ENCODE measurements at places on chromosomes 2 and 18.

- DNase-seq, result no peak
These were observed 164.2 kb downstream of the THSD7B start for GRCh38 chr2:136929531-136929930.

DNA sequence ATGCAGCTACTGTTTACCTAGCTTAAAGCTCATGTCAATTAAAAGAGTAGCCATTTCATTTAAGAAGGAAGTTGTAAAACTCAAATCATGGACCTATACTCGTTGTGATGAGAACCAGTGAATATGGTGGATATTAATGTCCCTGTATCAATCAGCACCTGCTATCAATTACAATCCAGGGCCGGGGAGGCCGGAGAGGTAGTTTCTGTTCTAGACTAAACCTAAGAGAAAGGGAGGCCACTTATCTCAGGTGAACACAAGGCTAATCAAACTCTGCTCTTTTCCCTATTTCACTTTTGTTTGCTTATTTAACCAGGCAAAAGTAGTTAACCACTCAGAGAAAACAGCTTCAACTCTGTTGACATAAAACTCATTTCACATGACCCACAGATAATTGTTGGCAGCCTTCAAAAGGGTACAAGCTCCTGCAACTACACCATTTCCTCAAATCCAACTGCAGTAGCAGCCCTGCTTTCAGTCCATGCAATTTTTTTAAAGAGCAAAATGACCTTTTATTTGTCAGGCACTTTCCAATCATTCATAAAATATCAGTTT is 27.8 kb upstream of the SLC9A2 start:
- no peak for DNase-seq

- no peak for DNase-seq
These were observed 68.8 kb upstream of the CD28 start for GRCh38 chr2:203637471-203638167.

DNA sequence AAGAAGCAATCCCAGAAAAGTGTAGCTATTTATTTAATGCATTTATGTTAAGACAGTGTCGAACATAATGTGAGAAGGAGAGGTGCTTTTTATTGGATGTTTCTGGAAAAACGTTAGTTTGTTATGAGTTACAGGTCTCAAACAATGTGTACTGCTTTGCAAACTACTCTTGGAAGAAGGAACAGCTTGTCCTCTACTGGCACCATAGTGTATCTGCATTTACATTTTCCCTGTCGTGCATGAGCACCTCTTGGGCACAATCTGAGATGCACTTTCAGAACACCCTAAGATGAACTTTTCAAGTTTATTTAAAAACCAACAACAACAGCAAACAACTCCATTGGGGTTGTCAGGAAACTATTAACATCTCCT is 22.8 kb downstream of the CCNYL1 start:
- DNase-seq, result no peak

DNA sequence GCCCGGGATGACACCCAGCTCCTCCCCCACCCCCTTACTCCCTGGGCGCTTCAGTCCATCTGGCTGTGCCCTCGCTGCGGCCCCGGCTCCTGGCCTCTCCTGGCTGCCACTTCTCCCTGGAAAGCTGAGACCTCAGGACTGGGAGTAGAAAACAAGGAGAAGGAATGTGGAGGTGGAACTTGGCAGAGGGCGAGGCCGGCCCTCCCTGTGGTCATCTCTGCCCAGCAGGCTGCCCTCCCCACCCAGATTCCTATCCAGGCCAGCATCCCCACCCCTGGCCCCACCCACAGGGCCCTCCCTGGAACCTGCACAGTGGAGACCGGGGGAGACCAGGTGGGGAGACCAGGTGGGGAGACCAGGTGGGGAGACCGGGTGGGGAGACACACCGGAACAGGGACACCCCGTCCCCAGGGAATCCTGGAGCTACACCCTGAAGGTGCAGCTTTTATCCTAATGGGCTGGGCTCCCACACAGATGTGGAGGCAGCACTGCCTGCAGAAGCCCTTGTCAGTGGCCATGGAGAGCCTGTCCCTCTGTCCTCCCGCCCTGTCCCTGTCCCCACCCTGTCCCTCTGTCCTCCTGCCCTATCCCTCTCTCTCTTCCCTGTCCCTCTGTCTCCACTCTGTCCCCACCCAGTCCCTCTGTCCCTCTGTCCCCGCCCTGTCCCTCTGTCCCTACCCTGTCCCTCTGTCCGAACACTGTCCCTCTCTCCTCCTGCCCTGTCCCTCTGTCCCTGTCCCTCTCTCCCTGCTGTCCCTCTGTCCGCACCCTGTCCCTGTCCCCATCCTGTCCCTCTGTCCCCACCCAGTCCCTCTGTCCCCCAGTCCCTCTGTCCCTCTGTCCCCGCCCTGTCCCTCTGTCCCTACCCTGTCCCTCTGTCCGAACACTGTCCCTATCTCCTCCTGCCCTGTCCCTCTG is 157.1 kb downstream of the PXDN start:
- DNase-seq, result no peak

DNA sequence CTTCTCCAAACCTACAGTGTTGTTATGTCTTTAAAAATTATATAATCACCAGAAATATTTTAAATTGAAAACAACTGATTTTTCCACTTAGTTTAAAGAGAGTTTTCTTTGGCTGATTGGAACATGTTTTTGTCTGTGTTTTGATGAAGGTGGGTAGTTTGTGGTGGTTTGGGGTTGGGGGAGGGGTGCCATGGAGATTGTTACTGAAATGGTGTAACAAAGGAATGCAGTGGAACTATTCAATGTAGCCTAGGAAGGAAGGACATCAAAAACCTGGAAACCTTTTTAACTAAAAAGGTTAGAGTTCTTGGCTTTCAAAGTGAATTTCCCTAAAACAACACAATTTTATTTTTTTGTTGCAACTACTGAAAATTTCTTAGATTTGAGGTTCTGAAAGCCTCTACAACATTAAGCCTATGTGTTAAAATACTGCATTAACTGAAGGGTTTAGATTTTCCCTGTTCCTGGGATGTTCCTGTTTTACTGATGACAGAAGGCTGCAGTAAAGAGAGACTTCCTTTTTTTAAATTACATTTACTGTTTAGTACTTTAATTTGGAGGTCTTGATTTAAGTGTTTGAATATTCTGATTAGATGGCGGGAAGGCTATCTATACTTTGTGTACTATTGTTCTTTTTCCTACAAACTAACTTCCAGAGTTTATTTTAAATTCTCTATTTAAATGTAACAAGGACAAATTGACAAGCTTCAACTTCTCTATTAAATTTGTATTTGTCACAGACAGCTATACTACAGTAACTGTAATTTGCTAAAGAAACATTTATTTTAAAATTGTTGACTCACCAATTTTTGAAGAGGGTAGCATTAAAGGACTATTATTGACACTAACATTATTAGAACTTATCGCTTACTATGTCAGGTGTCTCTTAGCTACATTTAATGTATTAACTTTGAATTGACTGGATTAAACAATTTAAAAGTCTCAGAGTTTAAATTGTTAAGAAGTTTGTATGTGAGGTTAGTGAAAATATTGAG is 87.7 kb downstream of the LIMS1 start:
- no peak for DNase-seq

DNA sequence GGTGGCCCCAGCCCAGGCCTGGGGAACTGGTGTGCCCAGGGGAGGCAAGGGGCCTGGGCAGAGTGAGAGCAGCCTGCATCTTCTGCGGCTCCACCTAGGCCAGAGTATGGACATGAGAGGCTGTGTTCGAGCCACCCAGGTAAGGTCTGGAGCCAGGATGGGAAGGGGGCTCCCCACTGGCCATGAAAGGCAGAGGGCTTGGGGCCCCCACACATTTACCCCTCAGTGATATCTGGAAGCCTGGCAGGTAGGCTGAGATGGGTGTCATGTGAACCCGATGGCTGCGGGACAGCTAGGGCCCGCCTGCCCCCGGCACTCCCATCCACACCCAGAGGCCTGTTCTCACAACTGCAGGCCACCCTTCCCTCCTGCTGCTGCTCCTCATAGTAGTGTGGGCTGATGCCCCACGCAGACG is 13.2 kb downstream of the ADRA2B start:
- DNase-seq, result no peak

DNA sequence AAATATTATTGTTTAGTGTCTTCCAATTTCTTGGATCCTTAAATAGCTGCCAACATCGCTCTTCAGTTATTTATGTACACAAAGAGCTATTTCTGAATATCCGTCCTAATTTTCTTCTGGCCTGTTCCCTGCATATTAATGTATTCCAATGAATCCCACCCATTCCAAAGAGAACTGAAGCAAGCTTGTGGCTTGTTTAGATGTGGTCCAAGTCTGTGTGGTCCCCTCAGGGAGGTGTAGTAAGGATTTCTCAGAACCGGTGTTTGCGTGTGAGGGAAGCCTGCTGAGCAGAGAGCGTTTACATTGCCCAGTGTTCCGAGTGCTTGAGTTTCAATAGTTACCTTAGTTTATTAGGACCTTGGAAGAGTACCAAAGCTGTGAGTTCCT is 25.1 kb upstream of the IL1R1 start:
- DNase-seq, result no peak

GRCh38 chr18:52546686-52547346 is 206.8 kb downstream of the DCC start:
- DNase-seq, result no peak

DNA sequence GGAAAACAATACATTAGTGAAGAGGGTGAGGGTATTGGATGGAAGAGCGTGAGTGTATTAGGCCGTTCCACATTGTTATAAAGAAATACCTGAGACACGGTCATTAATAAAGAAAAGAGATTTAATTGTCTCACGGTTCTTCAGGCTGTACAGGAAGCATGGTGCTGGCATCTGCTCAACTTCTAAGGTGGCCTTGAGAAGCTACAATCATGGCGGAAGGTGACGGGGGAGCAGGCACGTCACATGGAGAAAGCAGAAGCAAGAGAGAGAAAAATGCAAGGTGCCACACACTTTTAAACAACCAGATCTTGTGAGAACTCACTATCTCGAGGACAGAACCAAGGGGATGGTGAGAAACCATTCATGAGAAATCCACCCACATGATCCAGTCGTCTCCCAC is 18.2 kb downstream of the HPCAL1 start:
- no peak for DNase-seq

- no peak for DNase-seq
These were observed 8.4 kb downstream of the ASB1 start for GRCh38 chr2:238434846-238435751.

DNA sequence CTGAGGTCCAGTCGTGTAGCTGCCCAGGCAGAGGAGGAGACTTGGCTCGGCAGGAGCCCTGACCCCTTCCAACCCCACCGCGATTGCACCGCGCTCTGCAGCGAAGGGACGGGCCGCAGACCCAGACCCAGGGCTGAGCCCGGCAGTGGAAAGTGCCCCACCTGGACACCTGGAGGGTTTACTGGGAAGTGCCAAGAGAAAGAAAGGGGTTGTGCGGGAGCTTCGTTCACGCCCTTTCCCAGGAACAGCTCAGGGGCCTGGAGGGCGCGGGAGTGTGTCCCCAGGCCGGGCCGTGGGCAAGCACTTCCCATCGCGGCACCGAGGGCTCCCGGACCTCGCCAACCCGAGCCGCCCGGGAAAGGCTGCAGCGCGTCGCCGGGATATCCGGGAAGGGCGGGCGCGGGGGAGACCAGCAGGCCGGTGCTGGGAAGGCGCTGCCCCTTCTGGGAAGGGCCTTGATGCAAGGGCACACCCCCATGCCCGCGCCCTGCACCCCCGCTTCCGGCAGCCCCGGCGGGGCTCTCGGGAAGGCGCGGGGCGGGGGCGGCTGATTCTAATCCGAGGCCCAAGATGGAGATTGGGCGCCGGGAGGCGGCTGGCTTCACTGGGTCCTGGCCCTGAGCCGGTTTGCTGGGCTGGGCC is 36.1 kb upstream of the MRPL33 start:
- DNase-seq, result peak; percentile 31

GRCh38 chr2:191150600-191151330 is at the start of gene STAT4:
TSS of gene STAT4 (minus strand) at chr2:191150994. CDS start at chr2:191148203, 2,791 bp downstream.
- peak; percentile 62 for DNase-seq

DNA sequence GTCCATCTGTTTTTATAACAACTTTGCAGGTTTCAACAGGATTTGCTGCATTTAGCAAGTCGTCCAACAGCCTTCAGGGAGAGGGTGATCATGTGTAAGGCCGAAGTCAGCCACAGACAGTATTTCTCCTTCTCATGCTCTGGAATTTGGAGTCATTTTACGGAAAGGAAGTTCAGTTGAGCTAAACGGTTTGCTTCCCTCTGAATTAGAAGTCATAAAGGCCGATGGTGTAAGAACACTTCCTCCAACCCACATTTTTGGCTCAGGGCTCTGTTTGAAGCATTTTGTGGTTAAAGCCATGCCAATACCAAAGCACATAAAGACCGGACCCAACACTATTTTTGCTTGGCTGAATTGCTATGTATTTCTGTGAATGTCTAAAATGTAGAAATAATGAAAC is 129.5 kb downstream of the TMEM182 start:
- no peak for DNase-seq

- DNase-seq, result no peak
These were observed 652.0 kb downstream of the PLCL1 start for GRCh38 chr2:198456418-198456817.
